GM23338 (cell line): ENCODE measurements at places on chromosomes 3 and 15. TPM values are rescaled to one million over a fixed set of nuclear protein-coding genes. Genes with fewer than 3 reads are reported as not detected.

DNA sequence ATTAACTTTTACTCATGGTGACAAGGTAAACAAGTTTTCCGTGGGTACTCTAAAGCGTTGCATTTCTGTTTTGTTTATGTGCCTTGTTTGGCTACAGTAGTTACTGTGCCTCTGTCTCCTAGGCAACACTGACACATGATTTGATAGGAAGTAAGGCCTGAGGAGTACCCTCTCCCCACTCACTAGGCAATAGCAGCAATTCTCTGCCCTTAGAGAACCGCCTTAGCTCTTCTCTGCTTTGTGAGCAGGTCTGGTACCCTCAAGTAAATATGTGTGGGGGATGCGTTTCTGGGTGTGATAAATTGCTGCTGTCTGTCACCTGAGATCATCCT is at the start of gene IL5RA:
Gene IL5RA (minus strand): TSS at position 76 of the 332 bp plus-strand sequence. CDS start 5,390 bp downstream, outside the sequence.
- peak; percentile 61 for DNase-seq

DNA sequence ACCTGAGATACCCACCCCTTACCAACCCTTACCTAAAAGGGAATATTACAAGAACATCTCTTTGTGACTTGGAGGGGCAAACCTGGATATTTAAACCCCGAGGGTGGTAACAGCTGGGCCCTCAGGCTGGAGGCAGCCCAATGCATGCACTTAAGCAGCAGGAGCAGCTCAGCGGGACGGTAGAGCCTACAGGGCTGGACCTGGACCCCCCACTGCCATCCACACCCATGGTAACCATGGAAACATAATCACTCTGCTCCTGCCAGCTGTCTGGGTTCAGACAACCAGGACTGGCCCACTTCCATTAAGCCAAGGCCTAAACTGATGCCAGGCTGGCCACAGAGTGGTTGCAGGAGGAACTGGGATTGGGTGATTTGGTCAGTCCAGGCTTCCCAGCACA is 52.8 kb downstream of the ETFA start:
- no peak for DNase-seq

DNA sequence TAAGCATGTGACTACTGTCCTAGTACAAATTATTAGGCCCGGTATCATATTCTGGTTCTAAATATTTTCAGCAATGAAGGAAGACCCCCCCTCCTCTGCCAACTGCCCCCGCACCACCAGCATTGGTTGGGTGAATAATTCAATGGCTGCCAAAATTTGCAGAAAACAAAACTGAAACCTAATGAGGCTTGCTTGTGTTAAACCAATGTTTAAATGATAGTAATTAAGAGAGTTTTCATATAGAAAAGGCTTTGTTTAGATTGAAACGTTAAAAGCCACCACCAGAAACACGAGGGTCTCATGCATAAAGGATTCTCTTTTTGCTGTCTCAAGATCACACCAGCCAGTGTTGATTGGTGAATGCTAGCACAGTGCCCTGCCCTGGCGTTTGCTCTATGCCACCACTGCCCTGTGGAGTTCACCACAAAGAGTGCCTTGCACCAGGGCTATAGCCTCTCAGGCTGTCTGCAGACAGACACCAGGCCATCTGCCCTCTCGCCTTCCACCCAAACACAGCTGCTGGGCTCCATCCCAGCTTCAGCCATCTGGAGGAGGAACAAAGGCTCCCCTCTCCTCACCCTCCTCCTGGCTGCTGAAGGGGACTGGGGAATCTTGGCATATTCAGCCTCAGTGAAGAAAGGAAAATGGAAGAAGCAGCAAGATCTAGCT is 200.3 kb upstream of the PFN2 start:
- no peak for DNase-seq

DNA sequence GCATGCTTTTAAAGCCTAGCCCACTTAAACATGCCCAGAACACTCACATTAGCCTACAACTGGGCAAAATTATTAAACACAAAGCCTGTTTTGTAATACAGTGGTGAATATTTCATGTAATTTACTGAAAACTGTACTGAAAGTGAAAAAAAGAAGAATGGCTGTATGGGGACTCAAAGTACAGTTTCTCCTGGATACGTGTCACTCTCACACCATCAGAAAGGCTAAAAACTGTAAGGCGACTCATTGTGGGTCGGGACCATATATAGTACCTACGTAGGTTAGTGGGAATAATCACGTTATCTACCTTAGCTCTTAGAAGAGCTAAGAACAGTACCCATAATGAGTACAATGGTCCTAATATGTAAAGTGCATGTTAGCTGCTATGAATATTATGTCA is 80.2 kb upstream of the SPATA12 start:
- DNase-seq, result no peak

GRCh38 chr3:183966361-183966791 is 51.3 kb downstream of the ABCC5 start:
- no peak for DNase-seq

DNA sequence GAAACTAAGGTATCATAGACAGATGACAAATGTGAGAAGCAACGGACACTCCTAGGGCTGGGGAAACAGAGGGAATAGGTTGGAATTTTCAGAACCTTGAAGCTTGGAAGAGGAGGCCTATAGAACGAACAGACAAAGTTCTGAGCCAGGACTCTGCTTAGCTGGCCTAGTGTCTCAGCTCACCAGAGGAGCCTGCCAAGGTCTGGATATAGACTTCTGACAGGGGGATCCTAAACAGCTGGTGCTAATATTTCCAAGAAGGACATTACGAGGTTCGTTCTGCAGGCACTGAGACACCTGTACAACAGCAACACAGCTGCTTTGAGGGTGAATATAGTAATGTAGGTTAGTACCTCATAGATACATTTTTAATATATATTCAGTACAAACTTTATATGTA is 266.3 kb downstream of the CHL1 start:
- DNase-seq, result no peak

Gene AMIGO3
- total RNA-seq, result 8.2 and 10.4 TPM in 2 replicates

Gene NAALADL2
- 2.6 TPM in 1 of 2 replicates, not detected in the other for total RNA-seq

DNA sequence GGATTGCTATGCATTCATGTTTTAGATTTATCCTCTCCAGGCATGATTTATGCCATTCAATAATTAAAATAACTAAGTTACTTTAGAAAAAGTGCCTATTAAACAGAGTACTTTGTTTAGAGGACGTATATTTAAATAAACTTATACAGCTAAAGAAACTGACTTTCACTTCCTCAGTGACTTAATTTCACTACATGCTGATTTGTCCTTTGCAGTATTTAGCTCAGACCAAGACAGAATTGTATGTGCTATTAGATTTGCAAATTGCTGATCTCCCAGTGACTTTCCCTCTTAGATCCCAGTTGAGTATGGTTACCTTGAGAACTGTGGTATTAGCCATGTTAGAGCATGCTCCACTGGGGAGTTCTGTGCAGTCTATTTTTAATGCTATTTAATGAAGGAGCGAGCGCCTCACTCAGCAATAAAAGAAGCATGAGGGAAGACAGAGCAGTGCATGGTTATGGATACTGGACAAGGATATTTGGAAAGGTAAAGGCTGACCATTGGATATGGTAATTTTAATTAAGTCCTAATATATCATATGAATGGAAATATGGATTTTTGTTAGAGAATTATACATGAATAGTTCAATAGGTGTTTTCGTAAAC is 2.7 kb downstream of the ARPP21 start:
- DNase-seq, result no peak

DNA sequence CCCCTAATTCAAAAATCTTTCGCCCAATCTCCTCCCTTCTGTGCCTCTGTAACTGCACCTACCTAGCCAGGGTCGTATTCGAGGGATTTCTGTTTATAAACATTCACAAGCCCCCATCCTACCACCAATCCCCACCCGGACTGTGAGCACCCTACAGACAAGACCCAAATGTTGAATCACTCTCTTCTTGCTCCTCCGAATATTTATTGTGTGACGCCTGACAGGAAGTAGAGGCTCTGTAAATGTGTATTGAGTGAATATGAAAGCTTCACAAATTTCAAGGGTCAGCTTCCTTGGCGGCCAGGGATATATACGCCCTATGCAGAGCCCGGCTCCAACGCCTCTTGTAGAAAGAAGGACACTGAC is 1.6 kb downstream of the BDH1 start:
- DNase-seq, result no peak

DNA sequence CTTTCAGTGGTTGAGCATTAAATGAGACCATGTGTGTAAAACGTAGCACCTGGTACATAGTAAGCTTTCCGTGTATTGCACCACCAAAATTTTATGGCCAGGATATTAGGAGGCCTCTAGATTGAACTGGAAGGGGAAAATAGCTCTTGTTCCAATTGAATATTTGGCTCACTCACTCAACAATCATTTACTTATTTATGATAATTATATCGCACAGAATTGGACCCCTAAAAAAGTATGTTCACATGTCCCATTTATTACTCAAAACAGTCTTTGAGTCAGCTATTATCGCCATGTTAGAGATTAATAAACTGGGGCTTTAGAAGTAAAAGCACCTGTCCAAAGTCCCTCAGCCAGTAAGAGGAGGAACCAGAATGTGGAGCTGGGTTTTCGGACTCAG is 5.1 kb upstream of the TTLL3 start:
- DNase-seq, result no peak

DNA sequence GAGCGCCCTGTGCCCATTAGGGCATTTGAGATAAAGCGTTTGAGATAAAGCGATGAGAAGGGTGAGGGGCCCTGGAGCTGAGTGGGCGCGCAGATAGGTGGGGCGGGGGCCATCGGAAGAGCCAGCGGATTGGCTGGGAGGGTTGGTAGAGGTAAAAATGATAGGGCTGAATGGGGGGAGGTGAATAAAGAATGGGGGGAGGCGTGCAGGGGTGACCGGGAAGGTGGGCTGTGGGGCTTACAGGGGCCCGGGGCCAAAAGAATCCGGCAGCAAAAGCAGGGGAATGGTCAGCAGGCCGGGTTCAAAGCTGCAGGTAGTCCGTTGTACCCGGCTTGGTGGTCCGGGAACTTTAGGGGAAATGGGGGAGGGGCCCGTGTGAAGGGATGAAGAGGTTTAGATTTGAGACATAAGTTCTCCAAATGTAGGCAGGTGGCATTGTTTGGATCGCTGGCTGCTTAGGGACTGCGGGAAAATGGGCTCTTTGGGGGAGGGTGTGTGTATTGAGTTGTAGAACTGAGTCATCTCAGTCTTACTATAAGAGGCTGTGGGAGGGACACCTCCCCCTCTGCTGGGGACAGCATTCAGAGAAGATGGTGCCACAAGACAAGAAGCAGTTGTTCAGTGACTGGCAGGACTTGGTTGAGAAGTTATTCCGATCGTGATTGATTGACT is 610 bp downstream of the ARID3B start:
- peak; percentile 62 for DNase-seq

GRCh38 chr15:29087521-29088285 is 181.9 kb downstream of the NSMCE3 start:
- no peak for DNase-seq

- no peak for DNase-seq
Measured at GRCh38 chr3:104458657-104459056, 908.1 kb upstream of the ALCAM start.

Gene RNF111
- total RNA-seq, result 24.4 and 24.5 TPM in 2 replicates

Gene C3orf70
- 1.1 and 1.5 TPM in 2 replicates for total RNA-seq

Gene UROC1
- total RNA-seq, result not detected in 2 replicates

- DNase-seq, result no peak
Measured at GRCh38 chr3:171810629-171811294, 479 bp upstream of the PLD1 start.

GRCh38 chr3:127492426-127492825 is 98.1 kb downstream of the TPRA1 start:
- DNase-seq, result no peak

Gene IFT122
- 30.2 and 38.8 TPM in 2 replicates for total RNA-seq

- no peak for DNase-seq
Measured at GRCh38 chr3:138369151-138369900, 20.9 kb downstream of the MRAS start.

Gene SH3GL3
- total RNA-seq, result 21.1 and 21.7 TPM in 2 replicates

- no peak for DNase-seq
Measured at GRCh38 chr15:62566248-62566647, 401.2 kb upstream of the C2CD4B start.

GRCh38 chr3:22734207-22734606 is 468.9 kb upstream of the UBE2E2 start:
- no peak for DNase-seq

- no peak for DNase-seq
Measured at GRCh38 chr3:194556086-194557056, 69.6 kb upstream of the ATP13A3 start.

GRCh38 chr3:166257715-166258114 is 420.5 kb upstream of the BCHE start:
- DNase-seq, result no peak

DNA sequence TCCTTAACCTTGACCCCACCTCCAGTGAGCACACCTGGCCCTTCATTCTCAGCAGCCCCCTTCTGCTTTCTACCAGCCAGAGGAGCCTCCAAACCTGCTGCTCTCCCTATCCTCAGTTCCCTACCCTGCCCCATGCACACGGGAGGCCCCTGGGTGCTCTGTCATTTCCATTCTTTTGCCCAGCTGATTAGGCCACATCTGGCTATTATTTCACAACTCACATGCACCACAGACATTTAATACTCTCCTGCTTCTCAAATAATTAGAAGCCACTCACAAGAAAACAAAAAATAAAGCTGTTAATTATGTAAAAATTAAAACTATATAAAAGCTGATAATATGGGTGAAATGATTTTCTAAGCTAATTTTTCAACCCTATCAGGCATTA is 50.7 kb downstream of the MYLK start:
- no peak for DNase-seq

DNA sequence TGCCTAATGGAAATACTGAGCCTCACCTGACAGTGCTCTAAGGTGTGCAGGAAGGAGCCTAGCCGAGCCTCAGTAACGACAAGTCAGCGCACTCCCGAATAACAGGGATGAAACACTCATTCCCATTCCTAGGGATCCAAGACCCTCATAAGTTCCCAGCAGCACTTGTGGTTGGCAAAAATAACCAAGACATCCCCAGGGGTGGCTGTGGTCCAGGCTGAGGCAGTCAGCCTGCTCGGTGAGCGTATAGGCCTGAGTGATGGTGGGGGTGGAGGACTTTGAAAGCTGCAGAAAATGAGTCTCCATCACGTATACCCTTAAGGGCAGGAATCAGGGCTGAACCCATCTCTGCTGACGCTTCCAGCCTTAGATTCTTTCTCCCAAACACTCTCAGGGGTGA is 120.1 kb downstream of the SMAD6 start:
- no peak for DNase-seq

DNA sequence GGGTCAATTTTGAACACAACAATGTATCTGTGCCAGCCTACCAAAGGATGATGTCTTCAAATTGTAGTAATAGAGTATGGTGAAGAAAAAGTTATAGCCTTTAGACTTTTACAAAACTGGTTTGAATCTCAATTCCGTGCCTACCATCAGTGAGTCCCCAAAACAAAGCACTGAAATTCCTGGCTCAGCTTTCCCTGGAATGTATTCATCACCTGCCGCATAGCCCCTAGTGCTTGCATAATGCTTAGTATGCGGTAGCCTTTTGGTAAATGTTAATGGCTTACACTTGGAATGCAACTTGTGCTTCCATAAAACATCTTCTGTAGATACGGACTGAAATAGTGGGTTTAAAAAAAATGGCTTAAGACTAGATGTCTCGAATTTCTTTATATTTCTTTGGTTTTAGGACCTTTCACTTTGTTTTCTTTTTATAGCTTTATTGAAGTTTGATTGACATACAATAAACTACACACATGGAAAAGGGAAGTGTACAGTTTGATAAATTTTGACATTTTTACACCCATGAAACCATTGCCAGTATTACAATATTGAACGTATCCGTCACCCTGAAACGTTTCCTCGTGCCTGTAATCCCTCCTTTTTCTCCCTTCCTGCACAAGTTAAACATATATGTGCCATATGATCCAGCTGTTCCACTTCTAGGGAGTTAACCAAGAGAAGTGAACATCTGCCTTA is 12.1 kb downstream of the SACM1L start:
- DNase-seq, result peak; percentile 95
